ENCODE measurements at places on chromosomes 6 and 20.

- DNase-seq: no peak
Observed at GRCh38 chr20:64024141-64024990, 11.6 kb upstream of the C20orf204 start.

GRCh38 chr6:136425793-136426192 is 124.4 kb downstream of the MAP7 start:
- no peak for DNase-seq

DNA sequence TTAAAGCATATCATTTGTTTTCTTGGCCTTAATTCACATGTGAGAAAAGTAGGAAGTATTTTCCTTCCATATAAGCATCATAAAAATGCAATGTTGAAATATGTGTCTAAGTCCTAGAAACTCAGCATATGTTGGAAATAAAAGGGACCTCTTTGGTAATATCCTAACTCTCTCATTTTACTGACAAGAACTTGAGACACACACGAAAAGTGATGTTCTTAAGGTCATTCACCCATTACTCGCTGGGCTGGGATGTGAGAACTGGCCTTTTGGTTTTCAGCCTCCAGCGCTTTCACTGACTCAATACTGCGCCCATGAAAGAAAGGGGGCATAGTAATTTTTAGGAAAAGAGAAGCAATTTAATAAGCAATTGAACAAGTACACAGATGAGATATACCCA is 153.5 kb upstream of the SCGN start:
- no peak for DNase-seq

DNA sequence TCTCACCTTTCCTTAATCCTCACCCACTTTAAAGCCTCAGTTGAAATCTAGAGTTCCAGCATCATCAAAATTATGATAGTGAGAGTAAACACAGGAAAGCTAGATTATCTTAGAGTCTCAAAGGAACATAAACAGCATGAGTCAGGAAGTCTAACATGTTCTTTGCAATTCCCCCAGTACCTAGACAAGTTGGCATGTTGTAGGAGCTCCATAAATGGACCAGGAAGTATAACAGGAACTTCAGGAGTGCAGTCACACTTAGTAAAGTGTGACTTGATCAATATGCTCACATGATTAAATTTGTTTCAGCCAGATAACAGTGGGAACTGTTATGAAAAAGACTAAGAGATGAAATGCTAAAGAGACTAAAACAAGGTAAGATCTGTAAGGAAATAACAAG is 834.4 kb downstream of the EYS start:
- no peak for DNase-seq

GRCh38 chr6:7392402-7392801 is 2.8 kb downstream of the RIOK1 start:
- no peak for DNase-seq

GRCh38 chr6:142760152-142760551 is 184.8 kb downstream of the HIVEP2 start:
- DNase-seq: no peak

- peak; percentile 29 for DNase-seq
Observed at GRCh38 chr6:7909323-7910276, 988 bp downstream of the TXNDC5 start.

GRCh38 chr6:139053382-139053781 is 24.8 kb downstream of the ABRACL start:
- no peak for DNase-seq

GRCh38 chr6:68716620-68717019 is 81.5 kb downstream of the ADGRB3 start:
- no peak for DNase-seq

- DNase-seq: no peak
Observed at GRCh38 chr6:47044397-47044796, 2.3 kb upstream of the ADGRF1 start.

DNA sequence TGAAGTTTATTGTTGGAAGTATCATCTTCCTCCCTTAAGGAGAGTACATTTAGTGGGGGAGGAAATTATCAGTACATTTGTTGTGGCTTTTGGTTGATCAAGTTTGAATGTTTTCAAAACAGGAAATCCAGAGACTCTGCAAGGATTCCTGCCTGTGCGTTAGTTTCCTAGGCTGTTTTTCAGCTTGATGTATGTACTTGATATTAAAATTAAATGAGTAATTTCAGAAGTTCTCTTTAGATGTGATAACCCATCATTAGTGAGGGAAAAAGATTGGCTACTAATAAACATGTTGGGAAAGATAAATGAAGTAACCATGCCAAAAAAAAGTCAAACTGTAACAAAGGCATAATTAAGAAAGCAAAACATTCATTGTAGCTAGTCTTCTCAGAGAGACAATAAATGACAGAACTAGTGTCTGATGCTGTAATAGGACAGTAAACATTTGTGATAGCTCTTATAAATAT is 88.0 kb upstream of the TULP1 start:
- peak; percentile 32 for DNase-seq

- no peak for DNase-seq
Observed at GRCh38 chr20:52494244-52494643, 302.7 kb upstream of the ZFP64 start.

DNA sequence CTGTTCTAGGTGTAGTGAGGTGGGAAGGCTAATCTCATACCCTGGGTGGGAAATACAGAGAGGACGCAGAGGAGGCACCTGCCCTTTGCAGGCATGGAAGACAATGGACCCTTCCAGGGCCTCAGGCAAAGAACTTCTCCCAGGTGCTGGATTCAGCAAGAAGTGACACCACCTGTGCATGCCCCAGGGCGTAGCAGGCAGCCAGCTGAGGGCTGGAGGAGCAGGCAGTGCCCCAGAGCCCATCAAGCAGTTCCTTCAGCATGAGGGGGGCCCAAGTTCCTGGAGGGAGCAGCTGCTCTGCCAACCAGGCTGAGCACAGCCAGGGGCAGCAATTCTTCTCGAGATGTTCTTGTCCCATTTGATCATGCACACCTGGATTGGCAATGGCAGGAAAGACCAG is 170.3 kb upstream of the PDE10A start:
- DNase-seq: no peak

DNA sequence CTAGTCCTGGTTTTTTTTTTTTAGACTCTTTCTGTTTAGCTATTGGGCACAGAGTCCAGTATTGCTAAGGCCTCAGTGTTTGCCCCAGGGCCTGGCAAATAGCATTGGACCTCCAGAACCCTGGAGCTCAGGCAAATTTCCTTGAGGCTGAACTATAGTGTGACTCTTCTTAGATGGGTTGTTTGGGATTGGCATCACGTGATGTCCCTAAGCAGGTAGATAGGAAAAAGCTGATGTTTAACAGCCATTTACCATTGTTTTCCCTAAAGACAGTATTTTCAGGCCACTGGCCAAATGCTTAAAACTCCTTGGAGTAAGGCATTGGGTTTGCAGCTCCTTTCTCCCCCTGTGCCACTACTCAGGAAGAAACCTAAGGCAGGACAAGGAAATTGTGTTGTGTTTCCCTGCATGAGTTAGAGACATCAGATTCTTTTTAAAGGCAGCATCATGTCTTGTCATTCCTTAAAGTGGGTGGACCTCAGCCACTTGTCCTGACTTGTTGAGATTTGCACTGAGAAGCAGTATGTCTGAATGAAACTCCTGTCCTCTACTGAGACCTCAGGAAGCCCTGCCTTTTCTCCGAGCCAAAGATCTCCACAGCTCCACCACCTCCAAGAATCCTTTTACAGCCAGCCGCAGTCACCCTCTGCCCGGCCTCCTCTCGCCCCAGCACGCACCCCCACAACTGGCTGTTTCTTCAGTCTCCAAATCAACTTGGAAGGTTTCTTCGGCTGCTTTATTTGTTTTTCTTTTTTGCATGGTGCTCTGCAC is 46.2 kb upstream of the RNF144B start:
- no peak for DNase-seq

- no peak for DNase-seq
Observed at GRCh38 chr6:130903007-130903406, 75.8 kb downstream of the SMLR1 start.

DNA sequence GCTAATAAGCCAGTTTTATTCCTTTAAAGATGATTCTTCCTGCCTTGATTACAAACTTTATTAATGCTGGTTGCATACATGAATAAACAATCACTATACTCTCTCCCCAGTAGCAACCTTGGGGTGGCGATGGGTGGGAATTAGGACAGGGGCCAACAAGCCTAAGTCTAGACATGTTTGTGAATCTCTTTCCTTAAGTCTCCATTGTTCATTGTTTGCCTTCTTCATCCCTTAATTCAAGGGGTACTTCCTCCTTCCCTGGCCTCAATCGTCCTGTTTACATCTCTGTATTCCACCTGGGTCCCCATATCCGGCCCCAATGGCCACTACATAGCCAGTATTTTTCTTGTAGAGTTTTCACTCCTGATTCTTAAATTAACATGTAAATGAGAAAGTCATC is 66.0 kb downstream of the ARHGAP18 start:
- DNase-seq: no peak

- no peak for DNase-seq
Observed at GRCh38 chr6:134315189-134315588, 2.7 kb downstream of the SGK1 start.

- DNase-seq: no peak
Observed at GRCh38 chr6:41289815-41290214, 3.3 kb upstream of the TREM1 start.

- DNase-seq: no peak
Observed at GRCh38 chr20:47971058-47971791, 185.9 kb upstream of the SULF2 start.

DNA sequence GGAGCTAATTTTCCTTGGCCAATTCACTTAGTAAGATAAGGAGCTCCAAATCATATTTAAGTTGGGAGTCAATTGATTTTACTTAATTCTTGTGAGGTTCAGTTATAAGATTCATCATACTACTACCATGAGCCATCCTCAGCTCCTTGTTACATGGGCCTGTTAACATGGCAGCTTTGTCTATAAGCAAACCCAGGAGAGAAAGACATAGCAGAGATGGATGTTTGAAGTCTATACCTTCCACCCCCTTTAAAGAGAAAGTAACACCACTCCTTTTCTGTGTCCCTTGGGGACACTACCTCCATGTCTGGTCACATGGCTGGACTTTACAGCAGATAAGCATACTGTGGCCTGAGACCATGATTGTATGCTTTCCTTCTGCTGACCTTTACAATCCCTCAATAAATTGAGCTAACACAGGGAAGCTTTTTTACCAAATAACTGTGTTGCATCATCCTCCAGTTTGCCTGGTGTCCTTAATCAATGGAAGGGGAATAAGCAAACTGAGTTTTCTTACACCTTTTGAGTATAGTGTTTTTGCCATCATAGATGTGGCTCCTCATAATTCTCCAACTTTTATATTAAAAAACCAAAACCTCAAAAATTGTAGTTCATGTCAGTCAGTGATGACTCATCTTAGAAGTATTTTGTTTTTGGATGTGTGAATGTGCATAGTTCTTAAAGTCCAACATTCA is 9.8 kb upstream of the ZNFX1 start:
- no peak for DNase-seq

DNA sequence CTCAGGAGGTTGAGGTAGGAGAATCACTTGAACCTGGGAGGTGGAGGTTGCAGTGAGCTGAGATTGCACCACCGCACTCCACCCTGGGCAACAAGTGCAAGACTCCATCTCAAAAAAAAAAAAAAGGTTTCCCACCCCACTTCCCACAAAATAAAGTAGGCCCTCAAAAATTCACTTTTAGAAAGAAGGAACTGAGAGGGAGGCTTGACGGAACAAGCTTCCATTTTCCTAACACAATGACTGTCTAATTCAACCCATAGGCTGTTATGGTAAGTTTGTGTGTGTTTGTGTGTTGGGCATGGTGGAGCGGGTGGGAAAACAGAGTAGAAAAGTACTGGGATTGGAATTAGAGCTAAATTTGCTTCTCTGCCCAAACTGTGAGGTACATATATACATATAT is 98.4 kb upstream of the MAN1A1 start:
- DNase-seq: no peak

DNA sequence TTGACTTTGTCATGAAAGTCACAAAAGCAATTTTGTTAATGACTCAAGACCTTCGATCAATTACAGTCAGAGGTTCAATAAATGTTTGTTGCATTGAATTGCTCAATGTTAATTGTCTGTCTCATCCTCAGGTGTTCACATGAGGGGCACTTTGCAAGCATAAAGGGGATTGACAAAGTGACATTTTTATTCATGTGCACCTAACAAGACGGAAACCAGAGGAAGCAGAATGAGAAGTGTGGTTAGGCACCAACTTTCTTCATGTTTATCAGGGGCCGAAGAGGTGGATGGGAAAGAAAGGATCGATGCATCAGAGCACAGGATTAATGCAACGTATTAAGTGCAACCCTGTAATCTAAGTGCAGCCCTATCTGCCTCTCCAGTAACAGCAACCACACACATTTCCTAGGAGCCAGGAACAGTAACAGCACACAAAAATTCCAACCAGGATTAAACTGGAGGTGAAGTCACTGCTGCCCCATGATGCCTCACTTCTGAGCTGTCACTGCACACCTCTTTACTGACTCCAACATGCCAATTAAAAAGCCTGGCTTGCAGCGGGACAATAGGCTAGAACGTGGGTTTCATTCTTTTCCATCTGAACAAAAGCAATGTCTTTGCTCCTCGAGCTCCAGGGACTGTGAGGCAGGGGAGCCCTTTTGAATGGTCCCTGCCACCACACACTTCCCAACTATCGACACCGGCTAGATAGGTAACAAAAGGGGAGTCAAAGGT is 262.7 kb downstream of the CD83 start:
- no peak for DNase-seq

DNA sequence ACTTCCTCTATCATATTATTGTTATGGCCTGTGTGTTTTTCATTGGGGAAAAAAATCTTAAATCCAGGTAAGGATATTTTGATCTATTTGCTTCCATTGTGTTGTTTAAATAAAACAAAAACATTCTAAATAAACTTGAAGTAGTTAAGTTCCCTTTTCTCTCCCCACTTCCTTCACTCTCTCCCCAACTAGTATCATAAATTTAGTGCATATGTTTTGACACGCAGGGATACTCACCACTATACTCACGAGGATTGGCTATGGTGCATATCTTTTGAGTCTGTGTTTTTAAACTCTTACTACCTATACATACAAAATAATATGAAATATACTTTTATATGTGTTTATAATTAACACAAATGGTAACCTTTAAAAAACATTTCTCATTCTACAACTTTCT is 5.2 kb downstream of the TTLL9 start:
- DNase-seq: no peak

DNA sequence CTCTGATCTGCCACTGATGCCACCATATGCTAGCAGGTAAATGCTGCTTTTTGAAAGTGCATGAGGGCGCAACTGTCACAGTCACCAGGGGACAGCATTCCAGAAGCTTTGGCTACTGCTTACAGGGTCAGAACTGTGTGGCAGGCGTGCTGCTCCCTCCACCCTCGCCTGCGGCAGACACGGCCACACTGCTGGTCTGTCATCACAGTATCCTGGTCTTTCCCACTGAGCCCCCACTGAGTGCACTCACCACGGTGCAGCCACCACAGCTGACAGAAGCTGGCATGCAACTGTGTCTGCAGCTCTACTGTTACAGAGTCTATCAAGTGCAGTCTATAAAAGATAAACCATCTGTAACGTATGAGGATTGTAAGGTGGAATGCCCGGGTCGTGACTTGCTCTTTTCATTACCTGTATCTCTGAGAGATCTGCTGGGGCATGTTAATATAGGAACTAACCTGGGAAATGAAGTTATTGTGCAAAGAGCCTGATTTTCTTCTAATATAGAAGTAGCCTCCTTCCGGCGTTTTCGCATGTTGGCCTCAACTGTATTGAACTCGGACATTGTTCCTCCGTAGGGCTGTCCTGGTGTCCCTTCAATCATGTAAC is 24.5 kb downstream of the GCLC start:
- no peak for DNase-seq

- no peak for DNase-seq
Observed at GRCh38 chr6:131023834-131024504, 39.1 kb downstream of the EPB41L2 start.

- no peak for DNase-seq
Observed at GRCh38 chr6:103280417-103280816, 1579.3 kb downstream of the HACE1 start.

Data from CD4-positive, alpha-beta T cell treated with Interleukin-21 for 1 hour (primary cell).